AG20443 (cell line): ENCODE measurements at places on chromosomes 7 and 10.

DNA sequence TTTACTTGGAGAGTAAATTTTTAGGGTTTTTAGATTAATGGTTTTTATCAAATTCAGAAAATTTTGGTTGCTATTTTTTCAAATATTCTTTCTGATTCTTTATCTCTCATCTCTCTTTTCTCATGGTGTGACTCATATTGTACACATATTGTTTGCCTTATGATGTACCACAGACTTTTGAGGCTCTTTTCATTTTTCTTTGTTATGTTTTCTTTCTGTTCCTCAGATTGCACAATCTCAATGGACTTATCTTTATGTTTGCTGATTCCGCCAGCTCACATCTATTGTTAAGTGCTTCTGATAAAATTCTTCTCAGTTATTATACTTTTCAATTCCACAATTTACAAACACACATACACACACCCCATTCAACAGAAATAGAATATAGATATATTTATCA is 168.2 kb upstream of the IGFBP3 start:
- no peak for DNase-seq

DNA sequence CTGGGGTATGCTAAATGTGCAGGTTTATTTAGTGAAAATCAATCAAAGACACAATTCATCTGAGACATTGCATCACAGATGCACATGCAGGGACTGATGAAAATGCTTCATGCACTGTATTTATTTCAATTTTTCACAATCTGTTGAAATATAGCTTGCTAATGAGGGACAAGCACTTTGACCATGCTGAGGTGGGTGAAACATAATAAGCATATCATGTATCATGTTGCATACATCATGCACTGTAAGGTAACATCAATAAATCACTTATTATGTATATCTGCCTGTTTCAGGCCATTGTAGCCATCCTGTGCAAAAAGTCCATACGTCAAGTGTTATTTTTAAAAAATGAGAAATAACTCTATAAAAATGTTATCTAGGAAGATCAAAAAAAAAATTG is 426.9 kb upstream of the PCDH15 start:
- no peak for DNase-seq

- DNase-seq: peak; percentile 51
Observed at GRCh38 chr10:23314835-23315239, 29.8 kb downstream of the C10orf67 start.

DNA sequence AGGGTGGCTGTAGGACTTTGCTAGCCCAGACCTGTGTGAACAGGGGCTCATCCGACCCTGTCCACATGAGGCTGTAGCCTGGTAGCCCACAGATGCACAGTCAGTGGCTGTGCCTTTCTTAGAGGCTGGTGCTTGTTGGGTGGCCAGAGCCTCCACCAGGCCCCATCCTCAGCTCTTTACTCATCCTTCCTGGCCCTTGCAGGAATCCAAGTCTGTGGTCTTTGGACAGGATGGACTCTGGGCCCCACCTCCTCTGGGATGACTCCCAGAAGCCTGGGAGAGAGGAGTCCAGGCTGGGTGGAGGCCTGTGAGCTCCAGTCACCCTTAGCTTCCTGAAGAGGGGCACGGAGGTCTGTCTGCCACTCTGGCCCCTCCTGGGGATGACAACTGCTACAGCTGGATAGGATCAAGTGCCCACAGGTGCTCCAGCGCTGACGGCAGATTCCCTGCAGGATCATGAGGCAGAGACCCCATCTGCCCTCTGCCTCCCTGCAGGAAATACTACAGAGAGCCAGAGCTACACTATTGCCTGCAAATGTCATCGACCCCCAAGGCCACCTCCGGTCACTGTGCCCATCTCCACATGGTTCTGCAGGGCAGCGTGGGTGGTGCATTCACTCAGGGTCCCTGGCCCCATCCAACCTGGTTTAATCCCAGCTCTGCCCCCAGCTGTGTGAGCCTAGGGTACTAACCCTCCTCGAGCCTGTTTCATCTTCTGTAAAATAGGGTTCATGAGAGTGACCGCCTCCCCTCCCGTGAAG is 114.5 kb downstream of the PTPN20 start:
- peak; percentile 94 for DNase-seq

- DNase-seq: no peak
Observed at GRCh38 chr10:67045404-67045803, 119.6 kb downstream of the LRRTM3 start.

DNA sequence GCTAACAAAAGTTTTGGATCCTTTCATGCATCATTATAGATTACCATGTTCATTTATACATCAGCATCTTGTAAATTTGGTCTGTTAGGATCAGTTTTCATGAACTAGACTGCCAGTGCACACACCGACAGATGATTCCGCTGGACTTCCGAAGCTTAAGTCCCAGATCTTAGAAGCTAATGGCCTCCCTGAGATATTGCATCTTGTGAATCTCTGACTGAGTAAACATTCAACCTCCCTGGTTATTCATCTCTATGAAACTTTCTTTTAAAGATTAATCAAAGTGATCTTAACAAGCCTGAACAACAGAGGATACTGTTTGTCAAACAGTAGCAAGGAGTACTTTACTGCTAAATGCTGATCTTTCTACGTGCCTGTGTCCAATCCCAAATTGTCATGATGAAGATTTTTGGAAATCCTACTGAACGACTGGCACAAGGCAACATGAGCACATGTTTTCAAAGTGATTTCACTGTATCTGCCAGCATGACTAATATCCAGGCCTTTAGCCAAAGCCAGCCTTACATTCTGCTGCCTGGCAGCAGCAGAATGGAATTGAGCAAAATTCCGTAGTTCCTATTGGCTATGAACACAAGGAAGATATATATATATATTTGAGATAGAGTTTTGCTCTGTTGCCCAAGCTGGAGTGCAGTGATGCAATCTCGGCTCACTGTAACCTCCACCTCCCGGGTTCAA is 91.3 kb upstream of the ANK3 start:
- peak; percentile 73 for DNase-seq

- DNase-seq: no peak
Observed at GRCh38 chr7:154720016-154720415, 282.9 kb downstream of the PAXIP1 start.

DNA sequence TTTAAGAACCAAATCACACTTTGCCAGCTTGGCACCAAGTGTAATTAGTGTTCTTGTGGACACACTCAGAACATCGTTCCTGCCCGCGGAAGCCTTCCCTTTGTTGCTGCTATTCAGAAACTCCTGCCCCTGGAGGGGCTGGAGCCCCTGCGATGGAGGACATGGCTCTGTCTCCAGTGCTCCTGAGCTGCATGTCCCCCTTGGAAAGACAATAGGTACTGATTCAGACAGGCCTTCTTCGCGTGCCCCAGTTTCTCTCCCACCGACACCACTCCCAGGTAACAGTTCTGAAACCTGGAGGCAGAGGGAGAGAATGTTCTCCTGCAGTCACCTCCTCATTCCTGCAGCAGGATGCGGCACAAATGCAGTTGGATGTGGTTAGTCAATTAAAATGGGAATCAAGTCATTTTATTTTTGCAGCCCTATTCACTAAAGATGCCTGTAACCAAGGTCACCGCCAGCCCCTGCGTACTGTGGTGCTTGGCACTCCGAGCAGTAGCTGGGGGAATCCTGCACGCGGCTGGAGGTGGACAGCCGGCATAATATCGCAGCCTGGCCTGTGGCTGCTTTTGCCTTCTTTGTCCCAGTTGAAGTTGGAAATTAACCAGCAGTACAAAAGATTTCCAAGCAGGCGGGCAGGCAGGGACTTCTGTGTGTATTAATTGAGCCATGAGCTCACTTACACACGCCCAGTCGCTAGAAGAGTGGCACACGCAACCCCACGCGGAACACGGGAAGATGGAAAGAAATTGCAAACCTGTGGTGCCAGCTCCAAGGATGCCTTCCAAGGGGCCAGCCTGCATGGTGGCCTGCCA is 205.7 kb downstream of the EBF3 start:
- DNase-seq: no peak

GRCh38 chr10:61898435-61898778 is 3.1 kb upstream of the ARID5B start:
- no peak for DNase-seq

DNA sequence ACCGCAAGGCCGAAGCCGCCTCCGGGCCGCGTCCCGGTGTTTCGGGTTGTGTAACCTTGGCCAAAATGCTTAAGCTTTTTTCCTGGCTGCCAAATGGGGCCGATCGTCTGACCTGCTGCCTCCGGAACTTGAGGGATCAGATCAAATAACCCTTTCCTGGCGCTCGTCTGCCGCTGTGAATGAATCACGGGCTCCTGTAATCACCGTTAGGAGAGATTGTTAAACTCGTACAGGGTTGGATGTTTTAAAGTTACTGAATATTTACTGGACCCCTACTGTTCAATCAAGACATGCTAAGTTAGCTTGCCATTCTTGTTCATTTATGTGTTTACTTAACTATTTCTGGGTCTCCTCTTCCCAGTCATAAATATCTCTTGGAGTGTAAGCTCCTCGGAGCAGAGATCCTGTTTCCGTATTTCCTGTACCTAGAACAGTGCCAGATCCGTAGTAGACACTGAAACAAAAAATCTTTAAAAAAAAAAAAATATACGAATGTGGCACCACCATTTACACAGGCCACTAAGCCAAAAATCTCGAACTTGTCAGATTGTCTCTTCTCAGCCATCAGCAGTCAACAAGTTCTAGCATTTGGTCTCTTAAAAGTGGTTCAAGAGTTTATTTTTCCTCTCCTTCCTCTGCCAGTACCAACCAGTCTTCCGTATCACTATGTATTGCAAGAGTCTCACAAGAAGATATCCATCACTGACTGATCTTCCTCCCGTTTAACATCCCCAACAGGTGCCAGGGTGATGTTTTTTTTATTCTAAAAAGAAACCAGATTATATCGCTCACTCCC is 650 bp upstream of the TM9SF3 start:
- DNase-seq: no peak

GRCh38 chr7:127158659-127159058 is 94.1 kb downstream of the GRM8 start:
- no peak for DNase-seq

DNA sequence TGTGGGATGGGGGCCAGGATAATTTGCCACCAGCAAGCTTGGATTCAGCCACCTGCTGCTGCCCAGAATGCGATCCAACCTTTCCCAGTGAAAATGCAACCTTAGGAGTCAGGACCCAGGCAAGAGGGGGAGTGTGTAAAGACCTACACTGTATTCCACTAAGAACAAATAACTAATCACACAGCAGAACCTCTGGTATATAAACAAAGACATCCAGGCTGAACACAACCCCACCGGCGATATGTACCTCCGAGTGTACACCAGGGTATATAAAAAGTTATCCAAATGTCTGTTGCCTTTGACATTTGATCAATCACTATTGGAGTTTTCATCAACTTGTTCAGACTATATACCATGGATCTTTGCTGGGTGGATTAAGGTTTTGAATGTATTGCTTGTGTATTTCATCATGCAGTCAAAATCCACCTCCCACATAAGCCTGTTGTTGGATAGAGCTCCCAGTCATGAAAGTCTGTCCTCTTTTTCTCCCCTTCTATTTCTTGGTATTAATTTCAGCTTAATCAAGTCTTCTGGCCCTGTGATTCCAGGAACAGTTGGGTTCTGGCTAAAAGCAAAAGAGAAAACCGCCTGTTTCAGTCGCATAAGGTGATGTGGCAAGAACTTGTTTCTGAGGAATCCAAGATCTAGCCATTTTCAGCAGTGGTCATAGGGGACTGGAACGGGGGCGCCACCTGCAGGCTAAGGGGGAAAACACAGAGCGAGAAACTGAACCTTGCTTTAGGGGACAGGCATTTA is 290.7 kb downstream of the CCDC3 start:
- peak; percentile 84 for DNase-seq

GRCh38 chr10:128073890-128074289 is 52.3 kb downstream of the MKI67 start:
- no peak for DNase-seq

GRCh38 chr10:99013885-99014284 is 221.8 kb downstream of the HPSE2 start:
- no peak for DNase-seq

- no peak for DNase-seq
Observed at GRCh38 chr7:44912775-44913347, 27.5 kb upstream of the PURB start.
